ENCODE measurements at places on chromosomes 13 and 19.
A peak's percentile ranks its signal among the peaks of the same experiment; 100 is the strongest.

DNA sequence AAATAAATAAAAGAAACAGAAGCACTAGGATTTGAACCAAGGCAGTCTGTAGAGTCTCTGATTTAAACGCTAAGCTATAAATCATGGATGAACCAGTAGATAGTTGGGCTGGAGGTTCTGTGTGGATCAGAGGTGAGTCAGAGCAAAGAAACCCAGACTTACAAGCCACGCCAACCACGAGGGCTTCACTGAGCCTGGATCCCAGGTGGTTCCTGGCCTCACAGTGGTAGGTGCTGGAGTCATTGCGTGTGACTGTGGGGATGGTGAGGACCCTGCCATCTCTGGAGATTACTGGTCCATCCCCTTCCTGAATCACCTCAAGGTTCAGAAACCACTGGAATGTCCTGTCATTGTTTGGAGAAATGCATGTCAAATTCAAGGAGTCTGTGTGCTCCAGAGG, 19.3 kb upstream of the CEACAM20 start:
- DNase-seq = no peak

DNA sequence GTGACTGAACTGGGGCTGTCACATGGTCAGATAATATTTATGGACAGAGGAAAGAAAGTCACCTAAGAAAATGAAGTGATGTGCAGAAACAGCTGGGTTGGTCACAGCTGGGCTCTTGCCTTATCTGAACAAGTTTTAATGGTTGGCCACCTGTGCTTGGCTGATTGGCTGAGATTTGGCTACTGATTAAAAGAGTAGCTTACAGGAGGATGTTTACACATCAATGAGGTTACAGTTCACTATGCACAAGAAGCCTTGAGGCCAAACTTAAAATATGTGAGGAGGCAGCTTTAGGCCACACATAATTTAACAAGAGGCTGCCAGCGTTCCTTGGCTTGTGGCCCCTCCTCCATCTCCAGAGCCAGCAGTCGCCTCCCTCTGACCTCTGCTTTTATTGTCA, 99.2 kb upstream of the C1QTNF9B start:
- no peak for DNase-seq

GRCh38 chr13:89936256-89936655, 1411.2 kb upstream of the MIR17HG start:
- DNase-seq = no peak

- no peak for DNase-seq
These were observed 30.5 kb downstream of the PPP1R37 start for GRCh38 chr19:45123440-45123850.

- DNase-seq = peak; percentile 54
These were observed 665.6 kb upstream of the ARGLU1 start for GRCh38 chr13:107233541-107233940.

GRCh38 chr19:35176181-35176570, 21.6 kb downstream of the FXYD5 start:
- DNase-seq = no peak

DNA sequence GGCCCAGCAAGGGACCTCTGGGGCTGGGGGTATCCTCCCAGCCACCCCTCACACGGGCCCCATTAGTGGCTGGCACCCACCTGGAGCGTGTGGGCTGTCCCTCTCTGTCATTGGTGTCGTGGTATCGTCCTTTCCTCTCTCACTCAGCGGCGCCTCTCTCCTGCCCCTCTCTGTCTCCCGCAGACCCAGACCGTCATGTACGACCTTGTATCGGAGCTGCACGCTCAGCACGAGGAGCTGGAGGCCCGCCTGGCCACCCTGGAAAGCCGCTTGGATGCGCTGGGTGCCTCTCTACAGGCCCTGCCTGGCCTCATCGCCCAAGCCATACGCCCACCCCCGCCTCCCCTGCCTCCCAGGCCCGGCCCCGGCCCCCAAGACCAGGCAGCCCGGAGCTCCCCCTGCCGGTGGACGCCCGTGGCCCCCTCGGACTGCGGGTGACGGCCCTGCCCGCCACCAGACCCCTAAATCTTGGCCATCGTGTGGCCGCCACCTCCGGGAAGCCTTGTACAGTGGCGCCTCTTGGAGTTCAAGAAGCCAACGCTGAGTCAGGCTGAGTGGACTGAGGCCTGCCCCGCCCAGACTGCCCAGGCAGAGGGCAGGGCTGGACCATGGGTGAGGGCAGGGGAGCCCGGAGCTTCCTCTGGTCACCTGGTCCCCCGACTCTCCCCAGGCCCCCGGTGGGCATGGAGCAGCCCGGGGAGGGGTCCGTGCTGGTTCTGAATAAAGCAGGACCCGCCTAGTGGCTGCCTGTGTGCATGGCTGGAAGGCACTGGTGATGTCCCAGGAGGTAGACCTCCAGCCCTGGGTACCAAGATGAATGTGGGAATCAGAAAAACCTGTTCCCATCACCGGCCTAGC, 9.8 kb upstream of the ARRDC2 start:
- DNase-seq = no peak

DNA sequence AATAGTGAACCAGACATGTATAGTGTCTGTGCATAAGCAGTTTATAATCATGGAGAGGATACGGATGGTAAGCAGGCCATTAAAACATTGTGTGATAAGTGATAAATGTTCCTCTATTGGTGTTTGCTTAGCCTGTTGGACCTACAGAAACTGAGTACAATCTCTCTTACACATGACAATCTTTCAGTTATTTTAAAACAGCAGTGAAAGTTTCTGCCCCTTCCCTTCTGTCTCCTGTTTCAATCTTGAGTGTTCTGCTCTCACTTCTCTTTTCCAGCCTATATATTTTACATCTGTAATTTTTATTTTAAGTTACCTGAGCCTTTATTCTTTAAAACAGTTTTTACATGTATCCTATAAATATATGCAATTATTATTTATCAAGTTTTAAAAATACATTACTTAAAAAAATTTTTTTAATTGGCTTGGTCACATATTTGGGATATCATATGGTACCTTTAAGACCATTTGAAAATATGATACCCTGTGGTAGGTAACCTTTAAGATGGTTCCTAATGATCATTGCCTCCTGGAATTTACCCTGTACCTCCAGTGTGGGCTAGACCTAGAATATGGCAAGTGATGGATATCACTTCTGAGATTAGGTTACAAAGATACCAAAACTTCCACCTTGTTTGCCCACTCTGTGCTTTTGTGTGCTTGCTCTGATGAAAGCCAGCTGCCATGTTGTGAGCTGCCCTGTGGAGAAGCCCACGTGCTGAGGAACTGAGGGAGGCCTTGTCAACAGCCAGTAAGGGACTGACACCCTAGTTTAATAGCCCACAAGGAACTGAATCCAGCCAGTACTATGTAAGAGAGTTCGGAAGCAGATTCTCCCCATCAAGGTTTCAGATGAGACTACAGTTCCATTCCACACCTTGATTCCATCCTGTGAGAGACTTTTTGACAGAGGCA, 99.3 kb downstream of the DHRS12 start:
- no peak for DNase-seq

GRCh38 chr19:6402837-6403608, 10.1 kb upstream of the GTF2F1 start:
- DNase-seq = no peak

- DNase-seq = no peak
These were observed 2.1 kb downstream of the PROSER1 start for GRCh38 chr13:39035799-39036198.

DNA sequence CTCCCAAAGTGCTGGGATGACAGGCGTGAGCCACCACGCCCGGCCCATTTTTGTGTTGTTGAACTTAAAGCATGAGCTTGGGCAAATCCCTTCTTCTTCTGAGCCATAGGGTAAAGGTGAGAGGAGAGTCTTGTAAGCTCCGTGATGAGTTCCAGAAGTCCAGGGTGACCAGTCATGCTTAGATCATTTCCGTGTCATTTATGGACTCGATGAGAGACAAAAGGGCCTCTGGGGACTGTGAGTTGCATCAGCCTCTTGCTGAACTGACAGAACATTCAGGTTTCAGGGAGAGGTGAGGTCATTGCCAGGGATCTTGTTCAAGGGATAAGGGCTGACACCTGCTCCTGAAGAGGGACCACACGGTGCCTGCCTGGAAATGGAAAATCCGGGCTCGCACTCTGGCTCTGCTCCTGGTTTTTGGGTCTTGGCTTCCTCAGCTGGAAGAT, 53.6 kb downstream of the GADD45B start:
- DNase-seq = peak; percentile 71

DNA sequence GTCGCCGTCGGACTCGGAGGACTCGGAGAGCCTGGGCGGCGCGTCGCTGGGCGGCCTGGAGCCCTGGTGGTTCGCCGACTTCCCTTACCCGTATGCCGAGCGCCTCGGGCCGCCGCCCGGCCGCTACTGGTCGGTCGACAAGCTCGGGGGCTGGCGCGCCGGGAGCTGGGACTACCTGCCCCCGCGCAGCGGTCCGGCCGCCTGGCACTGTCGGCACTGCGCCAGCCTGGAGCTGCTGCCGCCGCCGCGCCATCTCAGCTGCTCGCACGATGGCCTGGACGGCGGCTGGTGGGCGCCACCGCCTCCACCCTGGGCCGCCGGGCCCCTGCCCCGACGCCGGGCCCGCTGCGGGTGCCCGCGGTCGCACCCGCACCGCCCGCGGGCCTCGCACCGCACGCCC, 2.5 kb upstream of the GRWD1 start:
- DNase-seq = no peak

GRCh38 chr19:13085666-13086065, 17.0 kb downstream of the LYL1 start:
- DNase-seq = no peak

DNA sequence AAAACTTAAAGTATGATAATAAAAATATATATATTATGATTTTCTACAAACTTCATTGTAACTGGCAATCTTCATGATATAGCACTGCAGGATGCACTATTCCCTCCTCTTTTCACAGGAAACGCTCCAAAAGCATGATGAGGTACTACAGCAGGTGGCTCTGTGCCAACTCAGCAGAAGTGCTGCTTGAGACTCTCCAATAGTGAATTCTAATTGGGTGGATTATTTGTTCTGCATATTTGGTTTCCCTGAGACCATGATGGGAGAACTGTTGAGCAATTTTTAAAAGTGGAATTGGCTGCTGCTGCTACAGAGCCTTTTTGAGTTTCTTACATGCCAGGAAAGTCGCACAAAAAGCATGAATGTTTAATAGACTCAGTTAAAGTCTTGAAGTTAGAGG, 1782.4 kb upstream of the PCDH20 start:
- DNase-seq = peak; percentile 87

- no peak for DNase-seq
These were observed 5.7 kb upstream of the DIAPH3 start for GRCh38 chr13:60169239-60170031.

DNA sequence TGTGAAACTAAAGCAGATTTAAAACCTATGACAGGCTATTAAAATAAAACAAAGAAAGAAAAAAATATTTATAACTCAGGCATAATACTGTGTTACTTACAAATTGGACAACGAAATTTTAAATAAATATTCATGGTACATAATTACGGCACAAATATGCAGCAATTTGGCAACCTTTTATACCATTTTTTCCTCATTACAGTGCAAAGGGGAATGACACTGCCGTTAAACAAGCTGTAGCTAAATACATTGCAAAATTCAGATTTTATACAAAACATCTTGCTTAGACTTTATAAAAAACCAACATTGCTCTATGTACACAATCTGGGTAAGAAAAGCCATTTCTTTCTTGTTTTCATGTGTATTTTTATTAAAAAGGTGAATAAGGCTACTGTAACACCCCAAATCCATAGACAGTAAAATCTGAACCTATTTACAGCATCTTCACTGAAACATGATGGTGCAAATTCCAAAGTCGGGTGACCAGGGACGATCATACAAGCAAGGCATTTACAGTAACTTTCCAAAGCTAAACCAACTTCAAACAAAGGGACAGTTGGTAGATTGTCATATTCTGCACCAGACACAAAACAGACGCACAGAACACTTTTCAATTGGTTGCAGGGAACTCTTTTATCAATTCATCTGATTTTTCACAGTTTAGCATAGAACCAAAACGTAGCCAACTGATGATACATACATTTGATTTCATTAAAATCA, 45.5 kb downstream of the EFNB2 start:
- DNase-seq = no peak

- DNase-seq = no peak
These were observed 101.3 kb downstream of the OLFM4 start for GRCh38 chr13:53129864-53130393.

DNA sequence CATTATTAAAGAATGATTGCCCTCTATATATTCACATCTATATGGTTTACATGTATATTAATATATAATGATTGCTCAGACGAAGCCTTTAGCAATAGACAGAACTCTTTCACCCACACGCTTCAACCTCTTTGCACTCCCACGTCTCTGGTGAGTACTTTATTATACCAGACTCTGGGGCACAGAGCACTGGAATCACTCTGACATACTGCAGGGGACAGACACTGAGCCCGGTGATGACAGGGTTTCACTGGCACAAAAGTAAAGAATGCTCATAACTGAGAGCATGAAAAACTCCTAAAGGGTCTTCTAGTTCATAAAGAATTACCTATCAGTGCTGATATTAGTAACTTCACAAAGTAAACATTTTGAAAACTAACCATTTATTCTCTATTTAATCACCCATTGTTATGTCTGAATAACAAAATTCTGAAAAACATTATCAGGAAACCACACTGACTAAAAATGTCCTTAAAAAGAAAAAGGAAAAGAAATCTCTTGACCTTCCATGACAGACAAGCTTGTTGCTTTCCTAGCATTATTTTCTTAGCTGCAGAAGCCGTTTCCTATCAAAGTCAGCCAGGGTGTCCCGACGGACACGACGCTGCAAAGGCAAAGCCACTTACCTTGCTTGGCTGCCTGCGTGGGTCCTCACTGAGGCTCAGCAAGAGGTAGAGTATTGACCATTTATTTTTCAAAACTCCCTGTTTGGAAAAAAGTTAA, 29.1 kb downstream of the TUBGCP3 start:
- no peak for DNase-seq

DNA sequence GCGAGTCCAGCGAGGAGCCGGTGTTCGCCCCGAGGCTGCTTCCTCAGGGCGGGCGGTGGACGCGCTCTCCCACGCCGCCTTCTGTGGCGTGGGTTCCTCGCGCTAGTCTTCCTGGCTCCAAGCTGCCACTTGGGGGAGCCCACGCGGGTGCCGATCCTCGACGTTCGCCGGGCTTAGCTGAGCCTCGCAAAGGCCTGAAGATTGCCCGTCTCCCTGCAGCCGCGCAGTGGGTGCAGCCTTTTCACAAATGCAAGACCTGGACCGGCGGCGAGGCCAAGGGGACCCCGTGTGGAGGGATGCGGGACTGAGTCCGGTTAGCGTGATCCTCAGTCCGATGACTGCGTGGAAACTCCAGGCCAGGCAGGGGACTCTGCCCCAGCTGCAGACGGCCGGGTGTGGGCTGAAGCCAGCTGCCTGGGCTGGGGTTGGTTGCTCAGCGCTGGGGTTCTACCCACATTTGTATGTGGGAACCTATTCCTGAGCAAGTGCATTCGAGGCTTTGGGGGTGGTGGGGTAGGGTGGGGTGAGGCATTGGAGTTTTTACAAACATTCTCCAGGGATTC, 16.6 kb upstream of the LRP3 start:
- DNase-seq = no peak

Data from SHP77 (cell line).